ENCODE measurements at places on chromosomes 4 and X.

GRCh38 chr4:10773010-10773409 lies 88.4 kb upstream of the CLNK start:
- no peak for DNase-seq

DNA sequence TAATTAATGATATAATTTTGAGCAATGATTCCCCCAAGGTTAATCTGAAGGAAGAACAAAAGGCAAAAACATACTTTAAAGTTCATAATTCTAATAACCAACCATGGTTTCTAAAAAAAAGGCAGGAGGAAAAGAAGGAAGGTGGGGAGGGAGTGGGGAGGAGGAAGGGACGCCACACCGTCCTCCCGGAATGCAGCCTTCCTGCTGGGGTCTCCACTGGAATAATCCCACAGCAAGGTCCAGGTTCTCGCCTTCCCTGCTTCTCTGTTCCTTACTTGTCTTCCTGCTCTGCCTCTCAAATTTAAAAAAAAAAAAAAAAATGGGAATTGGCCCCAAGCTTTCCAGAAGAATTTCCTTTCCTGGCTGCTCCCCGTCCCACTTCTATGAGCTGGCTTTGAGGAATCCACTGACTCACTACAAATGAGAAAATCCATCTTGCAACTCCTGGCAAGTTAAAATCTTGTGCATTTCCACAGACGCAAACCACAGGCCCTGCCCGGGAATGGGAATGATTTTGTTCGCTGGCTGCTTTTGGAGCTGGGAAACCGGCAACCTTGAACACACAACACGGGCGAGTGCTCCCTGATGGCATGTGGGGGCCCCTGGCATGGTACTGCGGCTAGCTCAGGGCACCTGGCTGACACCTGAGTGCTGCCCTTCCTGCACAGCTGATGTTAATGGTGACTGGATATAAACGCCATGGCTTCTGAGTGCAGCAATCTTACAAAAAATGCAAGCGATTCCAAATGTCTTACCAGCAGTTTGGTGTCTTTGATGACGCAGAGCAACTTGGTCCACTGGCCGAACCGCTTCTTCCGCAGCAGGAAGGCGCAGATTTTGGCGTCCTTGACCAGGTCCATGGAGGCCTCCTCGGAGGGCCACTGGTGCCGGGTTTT lies 97.0 kb downstream of the AFAP1 start:
- peak; percentile 95 for DNase-seq

DNA sequence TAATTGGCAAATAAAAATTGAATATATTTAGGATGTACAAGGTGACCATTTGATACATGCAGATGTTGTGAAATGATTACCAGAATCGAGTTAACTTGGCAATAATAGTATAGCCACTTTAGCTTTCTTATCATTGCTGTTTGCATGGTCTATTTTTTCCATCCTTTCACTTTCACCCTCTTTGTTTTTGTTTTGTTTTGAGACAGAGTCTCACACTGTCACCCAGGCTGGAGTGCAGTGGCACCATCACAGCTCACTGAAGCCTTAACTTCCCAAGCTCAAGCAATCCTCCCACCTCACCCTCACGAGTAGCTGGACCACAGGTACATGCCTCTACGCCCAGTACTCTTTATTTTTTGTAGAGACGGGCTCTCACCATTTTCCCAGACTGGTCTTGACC lies 218.6 kb upstream of the ADGRL3 start:
- DNase-seq: no peak

GRCh38 chr4:156898373-156899117 lies 73.1 kb downstream of the PDGFC start:
- DNase-seq: no peak

GRCh38 chr4:87542734-87543312 lies 13.6 kb upstream of the SPARCL1 start:
- DNase-seq: no peak

DNA sequence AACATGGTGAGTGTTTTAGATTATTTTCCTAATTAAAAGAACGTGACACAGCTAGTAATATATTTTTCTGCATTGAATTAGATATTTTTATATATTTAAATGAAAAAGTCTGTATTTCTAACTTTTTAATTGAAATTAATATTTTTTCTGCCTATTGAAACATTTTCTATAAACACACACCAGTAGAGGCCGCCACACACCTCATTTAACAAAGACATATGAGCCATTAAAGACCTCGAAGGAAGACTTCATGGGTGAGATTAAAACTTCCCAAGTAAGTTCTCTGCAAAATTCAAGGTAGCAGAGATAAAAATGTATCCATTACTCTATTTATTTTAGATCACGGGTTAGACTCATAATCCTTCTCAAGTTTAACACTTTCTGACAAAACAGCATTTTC lies 8.3 kb downstream of the SLITRK2 start:
- no peak for DNase-seq

GRCh38 chrX:109345856-109346255 lies 136.0 kb downstream of the GUCY2F start:
- no peak for DNase-seq

- no peak for DNase-seq
Measured at GRCh38 chr4:177351622-177352244, 42.1 kb downstream of the NEIL3 start.

GRCh38 chrX:78375894-78376293 lies 48.5 kb upstream of the CYSLTR1 start:
- DNase-seq: no peak

GRCh38 chrX:130118441-130119311 lies 8.4 kb upstream of the ELF4 start:
- DNase-seq: no peak

DNA sequence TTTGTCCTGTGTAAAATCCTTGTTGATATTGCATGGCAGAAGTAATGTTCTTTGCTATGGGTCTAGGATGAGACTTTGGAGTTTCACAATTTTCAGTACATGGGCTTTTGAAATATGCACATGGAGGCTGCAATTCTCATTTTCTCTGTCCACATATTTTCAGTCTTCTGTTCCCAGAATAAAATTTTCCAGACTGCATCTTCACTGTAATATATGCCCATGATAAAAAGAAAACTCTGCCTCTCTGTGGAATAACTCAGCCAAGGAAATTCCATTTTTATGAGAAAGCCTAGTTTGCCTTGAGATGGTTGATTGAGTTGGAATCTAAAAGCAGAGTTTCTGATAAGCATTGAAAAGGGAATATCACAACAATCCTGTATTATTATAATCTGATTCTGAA lies 601.4 kb upstream of the AADAT start:
- no peak for DNase-seq

GRCh38 chr4:67934628-67935027 lies 28.7 kb downstream of the TMPRSS11A start:
- no peak for DNase-seq

- DNase-seq: no peak
Measured at GRCh38 chr4:40283968-40284367, 51.2 kb upstream of the CHRNA9 start.

- DNase-seq: no peak
Measured at GRCh38 chrX:107102980-107103379, 15.6 kb downstream of the RBM41 start.

DNA sequence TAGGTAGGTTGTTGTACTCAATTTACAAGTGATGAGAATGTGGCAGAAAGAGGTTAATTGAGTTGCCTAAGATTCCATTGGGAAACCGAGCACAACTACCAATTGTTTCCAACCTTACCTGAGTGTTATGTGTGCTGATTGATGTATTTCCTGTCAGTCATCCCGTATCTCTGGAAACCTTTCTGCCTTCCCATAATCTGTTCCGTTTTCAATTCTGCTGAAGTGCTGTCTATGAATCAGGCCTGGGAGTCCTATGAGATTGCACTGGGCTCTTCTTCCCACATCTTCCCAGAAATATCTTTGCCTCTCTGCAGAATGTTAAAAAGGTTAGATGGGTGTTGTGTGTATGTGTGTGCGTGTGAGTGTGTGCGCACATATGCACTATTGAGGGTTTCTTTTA lies 229.5 kb upstream of the ANXA3 start:
- DNase-seq: no peak

DNA sequence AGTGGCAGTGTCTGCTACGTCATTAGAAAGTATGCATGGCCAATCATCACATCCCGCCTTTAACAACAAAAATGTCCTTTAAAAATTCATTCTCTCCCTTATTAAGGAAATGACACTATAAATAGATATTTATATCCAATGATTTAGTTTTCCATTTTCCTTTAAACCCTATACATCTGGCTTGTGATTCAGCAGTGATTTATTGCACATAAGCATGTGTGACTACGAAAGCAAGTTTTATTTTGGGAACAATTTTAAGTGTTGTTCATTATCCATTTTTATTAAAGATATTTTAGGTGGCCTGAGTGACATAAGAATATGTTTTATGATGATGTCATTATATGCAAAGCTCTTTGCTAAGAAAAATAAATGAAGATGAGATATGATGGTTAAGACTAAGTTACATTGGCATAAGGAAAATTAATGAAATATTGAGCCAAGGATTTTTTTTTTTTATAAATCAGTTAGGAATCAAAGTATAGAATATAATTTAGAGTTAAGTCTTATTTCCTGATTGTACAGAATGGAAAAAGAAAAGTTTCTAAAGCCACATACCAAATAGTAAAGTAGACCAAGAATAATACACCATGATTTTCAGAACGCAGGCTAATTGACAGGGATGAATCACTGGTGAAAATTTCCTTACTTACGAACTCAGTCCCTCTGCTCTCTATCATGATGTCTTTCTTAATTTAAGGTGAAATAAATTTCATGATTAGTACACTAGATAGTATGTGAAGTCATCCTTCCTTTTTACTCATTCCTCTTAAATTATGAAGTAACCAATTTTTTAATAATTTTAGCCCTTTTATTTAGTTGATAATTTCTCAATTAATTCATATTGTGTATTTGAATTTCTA lies 822.4 kb downstream of the FAT4 start:
- DNase-seq: no peak

GRCh38 chrX:15929194-15929593 lies 74.6 kb upstream of the AP1S2 start:
- DNase-seq: no peak

- no peak for DNase-seq
Measured at GRCh38 chr4:39763714-39764572, 66.0 kb downstream of the UBE2K start.

DNA sequence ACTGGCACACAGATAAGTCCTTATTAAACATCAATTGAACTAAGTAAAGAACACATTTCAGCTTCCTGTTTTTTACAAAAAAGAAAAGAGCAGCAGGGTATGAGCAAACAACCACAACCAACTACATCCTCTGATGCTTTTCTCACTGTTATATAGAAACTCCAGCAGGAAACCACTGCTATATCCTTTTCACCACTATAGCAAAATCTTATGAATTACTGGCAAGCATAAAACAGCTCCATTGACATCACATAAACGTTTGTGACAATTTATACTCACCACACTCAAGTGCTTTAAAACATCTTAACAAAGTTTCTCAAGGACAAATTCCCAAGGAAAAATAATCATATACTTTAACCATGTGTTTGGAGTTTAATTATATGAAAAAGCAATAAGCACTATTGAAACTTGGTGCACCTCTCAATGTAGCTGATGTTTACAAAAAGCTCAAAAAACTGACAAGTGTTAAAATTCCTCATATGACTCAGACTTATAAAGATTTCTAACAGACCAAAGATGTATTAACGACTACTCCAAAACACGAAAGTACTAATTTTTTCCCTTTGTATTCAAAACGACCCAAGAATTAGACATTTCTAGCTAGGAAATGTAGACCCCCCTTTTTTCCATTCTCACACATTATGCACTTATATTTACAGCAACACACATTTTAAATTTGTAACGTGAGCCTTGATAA lies 12.9 kb downstream of the GPRIN3 start:
- no peak for DNase-seq

- DNase-seq: no peak
Measured at GRCh38 chr4:6957994-6958393, 48.4 kb downstream of the TBC1D14 start.

DNA sequence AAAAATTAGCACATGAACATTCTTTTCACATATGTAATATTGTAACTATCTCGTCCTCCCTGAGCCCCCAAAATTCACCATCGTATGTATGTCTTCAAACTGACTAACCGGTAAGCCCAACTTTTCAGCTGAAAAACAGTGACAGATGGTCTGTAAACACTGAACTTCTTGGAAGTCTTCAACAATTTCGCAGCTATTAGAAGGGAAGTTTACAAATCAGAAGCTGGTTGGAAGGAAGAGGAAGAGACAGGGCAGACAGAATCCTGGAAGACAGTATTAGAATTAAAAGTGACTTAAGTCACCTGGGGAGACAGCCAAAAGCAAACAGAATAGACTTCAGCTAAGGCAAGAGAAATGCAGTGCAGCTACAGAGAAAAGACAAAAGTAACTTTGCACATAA lies 858.4 kb downstream of the ADGRL3 start:
- DNase-seq: no peak

GRCh38 chr4:35639929-35640328 lies 604.4 kb downstream of the ARAP2 start:
- no peak for DNase-seq

- DNase-seq: no peak
Measured at GRCh38 chr4:77349364-77349763, 192.4 kb downstream of the CCNG2 start.

- no peak for DNase-seq
Measured at GRCh38 chrX:119008110-119008744, 33.8 kb downstream of the LONRF3 start.

DNA sequence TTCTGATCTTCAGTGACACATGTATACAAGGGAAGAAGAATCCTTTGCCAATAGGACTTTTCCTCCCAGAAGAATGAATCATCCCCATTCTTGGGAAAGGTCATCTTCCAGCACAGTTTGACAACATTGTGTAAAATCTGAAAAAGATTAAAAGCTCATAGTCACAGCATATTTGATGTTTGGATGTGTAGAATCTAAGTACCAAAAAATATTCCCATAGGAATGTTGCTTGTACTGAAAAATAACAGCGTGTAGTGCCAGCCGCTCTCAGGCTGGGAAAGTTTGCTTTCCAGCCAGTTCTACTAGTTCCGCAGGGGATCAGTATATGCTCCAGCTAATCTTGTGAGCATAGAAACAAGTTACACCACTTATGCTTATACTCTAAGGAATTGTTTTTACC lies 74.7 kb upstream of the IL13RA1 start:
- no peak for DNase-seq

DNA sequence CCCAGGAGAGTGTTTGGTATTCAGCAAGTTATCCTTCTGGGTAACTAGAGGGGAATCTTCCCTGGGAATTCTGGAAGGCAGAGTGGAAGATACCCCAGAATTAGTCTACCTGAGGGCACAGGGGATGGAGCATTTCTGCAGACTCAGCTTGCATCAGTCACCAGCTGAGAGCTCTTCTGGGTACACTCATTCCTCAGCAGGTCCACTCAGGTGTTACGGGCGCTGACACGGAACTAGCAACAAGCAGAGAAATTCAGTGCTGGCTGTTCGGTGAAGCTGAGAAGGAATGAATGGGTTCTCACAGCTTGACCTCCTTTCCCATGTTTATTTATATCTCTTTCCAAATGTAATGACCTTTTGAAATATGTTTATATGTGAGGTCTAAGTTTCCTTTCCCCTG lies 106.0 kb upstream of the PNPLA4 start:
- DNase-seq: no peak

GRCh38 chr4:121421594-121421993 lies 40.8 kb upstream of the QRFPR start:
- DNase-seq: no peak

DNA sequence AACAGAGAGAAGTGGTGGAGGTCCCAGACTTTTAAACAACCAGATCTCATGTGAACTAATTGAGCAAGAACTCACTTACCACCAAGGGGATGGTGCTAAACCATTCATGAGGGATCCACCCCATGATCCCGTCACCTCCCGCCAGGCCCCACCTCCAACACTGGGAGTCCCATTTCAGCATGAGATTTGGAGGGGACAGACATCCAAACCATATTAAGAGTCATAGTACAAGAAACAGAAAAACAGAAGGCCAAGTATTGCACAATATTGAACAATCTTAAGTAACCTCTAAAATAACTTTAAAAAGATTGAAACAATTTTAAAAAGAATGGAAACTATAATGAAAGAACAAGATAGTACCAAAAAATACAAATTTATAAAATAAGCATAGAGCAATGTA lies 110.0 kb downstream of the CBR4 start:
- DNase-seq: no peak
